ENCODE measurements at places on chromosomes 1 and 21.

GRCh38 chr1:91075233-91076135 is 53.6 kb upstream of the ZNF644 start:
- DNase-seq = no peak

DNA sequence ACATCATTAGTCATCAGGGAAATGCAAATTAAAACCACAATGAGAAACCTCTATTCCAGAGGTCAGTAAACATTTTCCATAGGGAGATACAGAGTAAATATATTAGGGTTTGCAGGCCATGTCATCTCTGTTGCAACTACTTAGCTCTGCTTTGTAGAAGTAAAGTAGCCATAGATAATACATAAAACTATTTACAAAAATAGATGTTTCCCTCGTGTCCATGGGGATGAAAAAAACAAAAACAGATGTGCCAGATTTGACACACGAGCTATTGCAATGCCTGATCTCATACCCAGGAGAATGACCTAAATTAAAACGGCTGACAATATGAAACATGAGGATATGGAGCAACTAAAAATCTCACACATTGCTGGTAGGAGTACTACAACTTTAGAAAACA is 17.3 kb downstream of the LTN1 start:
- DNase-seq = no peak

- no peak for DNase-seq
These were observed 68.5 kb downstream of the DYRK1A start for GRCh38 chr21:37435120-37435519.

GRCh38 chr1:157369808-157370521 is 182.3 kb downstream of the FCRL5 start:
- no peak for DNase-seq

DNA sequence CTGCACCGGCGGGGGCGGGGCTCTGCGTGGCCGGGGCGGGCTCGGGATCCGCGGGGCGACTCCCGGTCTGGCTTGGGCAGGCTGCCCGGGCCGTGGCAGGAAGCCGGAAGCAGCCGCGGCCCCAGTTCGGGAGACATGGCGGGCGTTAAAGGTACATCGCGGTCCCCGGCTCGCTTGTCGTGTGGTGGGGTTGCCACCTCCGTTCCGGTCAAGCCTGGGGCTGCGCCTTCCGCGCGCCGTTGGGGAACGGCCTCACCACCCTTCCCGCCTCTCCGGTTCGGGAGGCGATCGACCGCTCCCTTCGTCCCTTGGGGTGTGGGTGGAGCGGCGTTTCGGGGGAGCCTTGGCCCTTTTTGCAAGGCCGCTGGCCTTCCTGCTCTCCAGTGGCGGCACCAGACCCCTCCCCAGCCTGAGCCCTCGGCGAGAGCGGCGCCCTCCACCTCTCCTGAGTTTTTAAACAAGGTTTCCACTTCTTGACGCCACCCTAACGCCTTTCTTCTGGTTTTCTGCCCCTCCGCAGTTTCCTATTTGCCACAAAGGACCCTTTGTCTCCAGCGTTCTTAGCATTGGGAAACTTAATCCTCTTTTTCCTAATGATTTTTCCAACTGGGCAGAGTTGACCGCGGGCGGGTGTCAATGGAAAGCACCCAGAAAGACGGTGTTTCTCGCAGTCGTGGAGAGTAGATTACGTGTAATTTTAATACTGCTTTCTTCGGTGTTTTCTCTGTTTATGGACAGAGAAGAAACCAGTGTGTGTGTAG is at the start of the genes LEPR and LEPROT:
Gene LEPR, plus strand, starts transcription at position 79 of the 761 bp plus-strand sequence. CDS start 144,898 bp downstream, outside the sequence.
Gene LEPROT, plus strand, starts transcription at position 79 of the 761 bp plus-strand sequence. Its CDS starts 57 bp downstream, at position 136.
- no peak for DNase-seq

- DNase-seq = no peak
These were observed 56.6 kb downstream of the PLXNA2 start for GRCh38 chr1:208187499-208188041.

- no peak for DNase-seq
These were observed 17.3 kb upstream of the FMN2 start for GRCh38 chr1:240074422-240074821.

- DNase-seq = no peak
These were observed 4.1 kb downstream of the PPM1J start for GRCh38 chr1:112711041-112711440.

GRCh38 chr1:117662667-117663066 is 56.8 kb downstream of the TENT5C start:
- DNase-seq = no peak

DNA sequence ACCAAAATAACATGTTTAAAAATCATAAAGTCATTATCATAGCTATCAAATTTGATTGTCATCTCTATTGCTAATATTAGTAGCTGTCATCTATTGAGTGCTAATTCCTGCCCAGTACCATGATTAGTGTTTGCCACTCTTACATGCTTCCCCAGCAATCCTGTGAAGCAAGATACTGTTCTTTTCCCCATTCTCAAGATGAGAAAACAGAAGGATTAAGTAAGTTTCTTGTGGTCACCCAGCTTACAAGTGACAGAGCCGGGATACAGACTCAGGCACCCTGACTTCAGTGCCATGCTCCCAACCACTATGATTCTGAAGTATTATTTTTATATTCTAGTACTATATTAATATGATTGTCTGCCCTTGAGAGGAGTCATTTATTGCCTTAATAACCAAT is 36.5 kb downstream of the LRRC8C start:
- no peak for DNase-seq

GRCh38 chr1:152191260-152191659 is 32.2 kb upstream of the RPTN start:
- no peak for DNase-seq

DNA sequence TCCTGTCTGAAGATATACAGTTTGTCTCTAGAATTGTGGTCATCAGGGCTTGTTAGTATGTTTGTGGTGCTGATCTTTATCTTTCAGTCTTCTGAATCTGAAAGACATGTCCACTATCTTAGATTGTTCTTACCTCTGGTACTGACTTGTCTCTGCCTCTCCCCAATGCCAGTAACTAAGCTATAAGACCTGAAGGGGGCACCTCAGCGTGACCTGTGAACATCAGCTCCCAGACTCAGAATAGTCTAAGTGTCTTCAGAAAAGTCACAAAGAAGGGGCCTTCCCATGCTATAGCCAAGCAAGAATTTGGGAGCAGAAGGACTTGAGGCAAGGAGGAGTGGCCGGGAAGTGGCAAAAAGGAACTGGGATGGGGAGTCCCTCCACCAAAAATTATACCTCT is 178.1 kb downstream of the NTNG1 start:
- no peak for DNase-seq

DNA sequence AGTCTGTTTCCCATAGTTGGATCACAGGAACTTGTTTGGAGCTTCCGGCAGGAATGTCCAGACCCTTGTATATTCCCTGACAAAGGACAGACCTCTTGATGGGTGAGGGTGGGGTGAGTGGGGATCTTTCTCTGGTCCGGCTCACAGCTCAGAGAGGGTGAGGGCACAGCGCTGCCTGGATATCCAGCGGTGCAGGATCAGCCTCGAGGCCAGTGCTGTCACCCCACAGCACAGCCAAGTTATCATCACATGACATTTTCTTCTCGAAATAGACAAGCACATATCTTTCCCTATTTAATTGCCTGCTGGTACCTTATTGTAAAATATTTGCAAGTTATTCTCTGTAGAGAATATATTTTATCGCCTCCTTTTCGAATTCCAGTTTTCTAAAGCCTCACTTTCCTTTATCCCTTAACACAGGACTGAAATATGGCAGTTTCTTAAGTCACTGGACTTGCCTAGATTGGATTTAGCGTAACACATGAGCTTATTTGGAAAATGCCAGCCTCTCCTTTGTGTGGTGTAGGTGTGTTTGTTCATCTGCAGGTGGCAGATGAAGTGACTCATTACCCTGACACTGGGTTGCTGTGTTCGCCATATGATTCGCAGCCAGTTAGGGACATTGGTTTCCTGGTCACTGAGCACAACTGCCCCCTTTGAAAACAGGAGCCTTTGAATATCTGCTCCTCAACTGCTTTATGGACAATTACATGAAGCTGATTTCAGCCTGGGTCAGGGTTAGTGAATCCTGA is 21.4 kb downstream of the CLIC6 start:
- no peak for DNase-seq

DNA sequence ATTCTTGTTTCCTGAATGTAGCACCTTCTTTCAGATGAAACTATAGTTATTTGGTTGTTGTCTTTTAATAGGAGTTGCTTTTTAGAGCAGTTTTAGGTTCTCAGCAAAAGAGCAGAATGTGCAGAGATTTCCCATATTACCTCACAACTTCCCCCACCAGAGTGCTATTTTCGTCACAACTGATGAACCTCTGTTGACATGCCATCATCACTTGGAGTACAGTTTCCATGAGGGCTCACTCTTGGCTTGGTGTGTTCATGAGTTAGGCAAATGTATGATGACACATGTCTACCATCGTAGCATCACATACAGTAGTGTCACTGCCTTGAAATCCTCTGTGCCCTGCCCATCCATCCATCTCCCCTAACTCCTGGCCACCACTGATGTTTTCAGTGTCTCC is 3.7 kb downstream of the IBA57 start:
- DNase-seq = no peak

DNA sequence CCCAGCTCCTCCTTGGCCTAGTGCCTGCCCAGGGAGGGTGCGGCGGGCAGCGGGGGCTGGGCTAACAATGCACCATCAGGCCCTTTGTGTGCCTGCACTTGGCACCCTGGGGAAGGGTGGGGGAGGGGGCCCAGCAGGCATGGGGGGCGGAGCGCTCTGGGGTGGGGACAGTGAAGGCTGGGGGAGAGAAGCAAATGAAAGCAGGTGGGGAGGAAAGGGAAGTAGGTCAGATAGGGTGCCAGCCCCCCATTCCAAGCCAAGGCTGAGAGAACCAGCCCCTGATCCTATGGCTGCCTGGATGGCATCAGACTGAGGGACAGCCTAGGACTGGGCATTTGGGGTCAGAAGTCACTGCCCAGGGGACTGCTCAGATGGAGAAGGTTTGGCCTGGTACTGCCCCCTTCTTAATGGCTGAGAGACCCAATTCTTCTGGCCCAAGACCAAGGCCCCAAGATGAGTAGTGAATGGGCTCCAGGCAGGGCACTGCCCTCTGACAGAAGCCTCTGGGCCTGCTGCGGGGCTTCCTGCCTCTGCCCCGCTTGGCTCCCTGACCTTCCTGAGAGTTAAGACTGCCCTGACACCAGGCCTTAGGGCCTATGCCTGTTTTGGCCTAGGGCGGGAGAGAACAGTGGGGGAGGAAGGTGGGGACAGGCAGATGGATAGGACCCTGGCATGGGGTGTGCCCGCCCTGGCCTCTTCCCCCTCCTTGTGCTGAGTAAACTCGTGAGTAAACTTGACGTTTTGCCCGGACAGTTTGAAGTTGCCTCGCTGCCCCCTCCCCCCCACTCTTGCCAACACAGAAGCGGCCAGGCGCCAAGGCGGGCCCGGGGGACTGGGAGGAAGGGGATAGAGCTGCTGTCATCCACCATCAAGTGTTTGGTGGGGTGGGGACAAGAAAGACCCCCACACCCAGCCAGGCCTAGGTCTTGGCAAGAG is 2.7 kb downstream of the ZBTB7B start:
- DNase-seq = no peak

DNA sequence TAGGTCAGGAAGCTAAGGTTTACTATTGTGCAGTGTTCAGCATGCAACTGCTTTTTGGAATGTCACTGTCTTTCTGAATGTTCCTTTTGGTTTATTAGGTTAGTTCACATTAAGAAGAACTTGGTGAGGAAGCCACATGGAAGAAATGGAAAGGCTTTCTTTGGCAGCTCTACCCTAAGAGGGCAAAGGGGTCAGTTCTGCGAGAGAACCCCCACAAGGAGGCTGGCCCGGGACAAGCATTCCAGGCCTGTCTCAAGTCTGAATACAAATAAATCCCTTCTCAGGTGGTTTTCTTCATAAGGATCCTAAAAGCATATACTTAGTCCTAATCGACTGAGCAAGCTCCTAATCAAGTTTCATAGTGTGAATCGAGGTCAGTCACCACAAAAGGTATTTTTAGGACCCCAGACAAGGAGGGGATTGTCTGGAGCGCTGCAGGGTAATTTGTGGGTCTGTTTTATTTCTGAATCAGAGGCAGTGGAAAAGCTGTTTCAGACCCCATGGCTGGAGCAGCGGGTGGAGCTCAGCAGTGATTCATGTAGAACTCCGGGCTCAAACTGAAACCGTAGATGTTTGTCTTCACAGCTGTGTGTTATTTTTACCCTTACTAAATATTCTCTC is 63.3 kb downstream of the ERG start:
- DNase-seq = no peak

- no peak for DNase-seq
These were observed 45.2 kb downstream of the AK4 start for GRCh38 chr1:65193129-65193695.

Data from stimulated activated CD8-positive, alpha-beta memory T cell treated with anti-CD3 and anti-CD28 coated beads, Interleukin-15, amount 100 ng/mL, for 1 hour (primary cell).